ENCODE measurements at places on chromosomes 4 and X.

- no peak for DNase-seq
These were observed 28.9 kb downstream of the TENM3 start for GRCh38 chr4:182272151-182272550.

- DNase-seq = no peak
These were observed 16.9 kb downstream of the CPLX1 start for GRCh38 chr4:808860-809570.

GRCh38 chr4:176323511-176324160 lies 3.9 kb downstream of the SPCS3 start:
- no peak for DNase-seq

- DNase-seq = no peak
These were observed 102.8 kb downstream of the GLUD2 start for GRCh38 chrX:121150217-121150616.

DNA sequence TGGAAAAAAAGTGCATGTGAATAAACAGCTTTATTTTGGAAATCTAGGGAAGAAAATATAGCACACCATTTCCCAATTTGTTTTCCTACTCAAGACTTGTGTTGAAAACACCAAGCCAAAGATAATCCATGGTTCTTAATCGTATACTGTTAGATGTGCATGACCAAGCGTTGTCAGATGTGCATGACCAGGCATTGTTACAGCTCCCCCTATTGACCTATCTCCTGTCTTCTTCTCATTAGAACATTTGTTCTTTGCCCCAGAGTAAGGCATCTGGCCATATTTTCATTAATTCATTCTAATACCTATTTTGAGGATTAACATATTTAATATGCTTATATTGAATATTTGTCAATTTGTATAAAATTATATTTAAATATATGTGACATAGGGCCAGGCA lies 14.4 kb upstream of the VCX start:
- no peak for DNase-seq

DNA sequence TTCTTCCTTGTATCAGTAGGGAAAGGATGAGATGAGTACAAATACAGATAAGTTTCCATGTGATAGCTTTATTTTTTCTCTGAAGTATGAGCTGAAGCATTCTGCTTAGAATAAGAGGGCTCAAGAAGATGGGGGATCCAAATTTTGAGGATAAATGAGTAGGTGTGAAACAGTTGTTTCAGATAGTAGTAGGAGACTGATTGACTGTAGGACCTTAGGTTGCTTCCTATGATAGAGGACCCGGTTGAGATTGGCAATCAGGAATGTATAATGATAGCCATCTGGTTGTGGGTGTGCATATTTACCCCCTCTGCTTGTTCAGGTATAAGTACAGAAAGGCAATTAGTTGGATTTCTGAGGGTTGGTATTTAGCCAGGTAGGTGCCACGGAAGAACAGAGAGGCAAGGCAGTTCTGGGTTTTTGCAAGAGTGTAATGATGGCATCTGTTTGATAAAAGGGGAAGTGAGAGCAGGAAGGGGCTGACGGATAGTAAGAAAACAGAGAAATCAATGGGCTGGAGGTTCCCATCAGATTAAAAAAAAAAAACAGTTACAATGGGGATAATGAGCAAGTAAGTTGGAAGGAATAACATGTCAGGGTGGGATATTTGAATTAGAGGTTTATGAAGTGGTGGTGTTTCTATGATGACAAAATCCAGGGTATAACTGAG lies 13.7 kb downstream of the OCRL start:
- no peak for DNase-seq

- DNase-seq = no peak
These were observed 5.2 kb downstream of the PKD2 start for GRCh38 chr4:88012647-88013046.

DNA sequence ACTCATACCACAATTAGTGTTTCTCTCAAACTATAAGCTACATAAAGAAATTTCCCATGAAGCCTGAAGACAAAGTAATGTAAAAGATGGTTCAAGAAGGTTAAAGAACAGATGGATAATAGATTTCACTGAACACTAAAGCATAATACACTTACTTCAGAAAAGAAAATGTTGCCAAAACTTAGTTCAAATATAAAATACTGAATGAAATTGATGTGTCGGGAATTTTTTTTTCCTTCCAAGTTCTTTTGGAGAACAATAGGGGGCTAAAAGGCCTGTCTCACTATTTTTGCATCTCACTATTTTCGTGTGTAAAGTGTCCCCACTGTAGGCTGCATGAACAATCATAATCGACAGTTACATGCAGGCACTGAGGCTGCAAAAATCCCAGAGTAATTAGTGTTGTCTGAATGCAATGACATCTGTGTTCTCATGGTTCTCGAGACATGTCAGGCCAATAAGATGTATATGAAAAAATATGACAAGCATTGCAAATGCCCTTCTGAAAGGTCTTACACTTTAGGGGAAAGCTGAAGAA lies 11.9 kb upstream of the MAB21L2 start:
- DNase-seq = no peak

GRCh38 chr4:78446619-78447018 lies 105.0 kb upstream of the ANXA3 start:
- DNase-seq = no peak

DNA sequence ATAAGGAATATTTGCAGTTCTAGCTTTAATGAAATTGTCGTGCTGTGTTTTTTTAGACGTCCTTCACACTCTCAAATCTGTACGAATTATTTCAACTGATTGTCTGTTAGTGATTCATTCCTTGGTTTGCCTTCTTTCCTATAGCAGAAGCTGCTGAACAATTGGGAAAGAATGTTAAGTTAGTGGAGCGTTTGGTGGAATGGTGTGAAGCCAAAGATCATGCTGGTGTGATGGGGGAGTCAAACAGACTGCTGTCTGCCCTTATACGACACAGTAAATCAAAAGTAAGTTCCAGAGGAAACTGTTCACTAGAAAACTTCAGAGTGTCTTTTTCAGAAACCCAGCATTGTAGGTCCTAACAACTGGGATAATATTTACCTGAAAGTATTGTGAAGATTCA lies 159.9 kb downstream of the RAP1GDS1 start:
- no peak for DNase-seq

GRCh38 chr4:74268643-74269042 lies 39.6 kb upstream of the EPGN start:
- DNase-seq = no peak

- no peak for DNase-seq
These were observed 689 bp downstream of the METAP1 start for GRCh38 chr4:98996056-98996764.

- DNase-seq = no peak
These were observed 7.8 kb downstream of the YTHDC1 start for GRCh38 chr4:68342134-68342533.

DNA sequence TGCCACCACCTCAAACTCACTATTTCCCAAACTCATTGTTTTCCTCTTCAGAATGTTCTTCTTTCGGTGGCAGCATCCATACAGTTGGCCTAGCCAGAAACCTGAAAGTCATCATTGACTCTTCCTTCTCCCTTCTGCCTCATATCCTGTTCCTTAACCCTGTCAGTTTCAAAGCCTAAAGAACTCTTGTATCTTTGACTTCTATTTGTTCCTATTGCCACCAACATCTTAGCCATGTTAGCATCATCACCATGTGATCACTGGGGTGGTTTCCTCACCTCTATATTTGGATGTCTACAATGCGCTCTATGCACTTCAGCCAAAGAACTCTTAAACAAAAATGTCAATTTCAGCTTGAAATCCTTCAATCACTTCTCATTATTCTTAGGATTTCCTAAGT lies 29.0 kb downstream of the DDX60L start:
- DNase-seq = no peak

GRCh38 chrX:39823854-39824253 lies 273.9 kb downstream of the BCOR start:
- no peak for DNase-seq

- DNase-seq = no peak
These were observed 9.5 kb downstream of the CTPS2 start for GRCh38 chrX:16702700-16703599.

GRCh38 chr4:129863206-129863605 lies 767.3 kb downstream of the C4orf33 start:
- no peak for DNase-seq

- no peak for DNase-seq
These were observed 151.0 kb downstream of the NHS start for GRCh38 chrX:17525762-17526555.

DNA sequence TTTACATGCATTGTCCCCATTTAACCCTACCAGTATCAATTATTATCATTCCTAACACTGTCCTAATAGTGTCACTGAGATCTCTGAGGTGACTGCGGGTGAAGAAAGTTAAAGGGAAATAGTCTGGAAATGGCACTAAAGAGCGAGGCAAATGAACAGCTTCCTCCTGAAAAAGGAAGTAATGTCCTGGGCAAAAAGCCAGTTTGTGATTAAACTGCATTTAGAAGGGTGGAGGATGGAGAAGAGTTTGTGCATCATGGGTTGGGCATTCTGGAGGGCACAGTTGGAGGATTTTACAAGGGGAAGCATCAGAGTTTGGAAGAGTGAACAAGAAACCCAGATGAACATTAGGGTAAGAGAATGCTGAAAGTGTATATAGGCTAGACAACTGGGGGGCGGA lies 60.5 kb upstream of the SLC25A4 start:
- DNase-seq = no peak

- no peak for DNase-seq
These were observed 98.5 kb upstream of the INPP4B start for GRCh38 chr4:142944565-142944964.

DNA sequence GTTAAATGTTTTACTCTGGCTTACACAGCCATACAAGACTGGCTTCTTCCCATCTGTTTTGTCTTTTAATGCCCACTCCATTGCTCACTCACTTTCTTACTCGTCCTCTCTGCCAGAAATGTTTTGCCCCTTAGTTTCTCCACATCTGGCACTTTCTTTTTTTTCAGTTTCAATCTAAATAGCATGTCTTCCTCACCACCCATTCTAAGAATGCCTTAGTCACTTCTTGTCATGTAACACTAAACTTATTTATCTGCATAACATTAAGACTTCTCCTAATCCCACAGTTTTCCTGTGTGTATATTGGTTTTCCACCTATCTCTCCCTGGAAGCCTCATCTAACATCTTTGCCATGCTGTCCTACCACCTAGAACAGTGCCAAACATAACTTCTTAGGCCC lies 119.3 kb downstream of the ADAMTS3 start:
- DNase-seq = no peak

GRCh38 chrX:129823115-129823514 lies 20.6 kb downstream of the ZDHHC9 start:
- no peak for DNase-seq

DNA sequence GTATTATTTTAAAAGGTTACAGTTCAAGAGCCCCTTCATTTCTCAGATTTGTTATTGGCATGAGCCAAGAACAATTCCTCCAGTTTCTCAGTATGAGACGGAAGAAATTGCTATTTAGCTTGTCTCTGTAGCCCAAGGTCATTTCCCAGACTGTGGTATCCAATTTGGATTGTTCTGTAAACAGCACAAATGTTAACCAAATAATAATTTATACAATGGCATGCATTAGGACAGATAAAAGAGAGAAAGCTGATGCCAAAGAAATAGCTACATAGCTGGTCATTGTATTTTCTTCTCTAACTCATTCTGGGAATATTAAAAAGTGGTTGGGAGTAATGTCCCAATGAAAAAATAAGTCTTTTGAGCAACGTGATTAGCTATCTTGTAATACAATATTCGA lies 134.6 kb upstream of the NPY2R start:
- no peak for DNase-seq

- no peak for DNase-seq
These were observed 33.1 kb upstream of the CDKN2AIP start for GRCh38 chr4:183411291-183411861.

DNA sequence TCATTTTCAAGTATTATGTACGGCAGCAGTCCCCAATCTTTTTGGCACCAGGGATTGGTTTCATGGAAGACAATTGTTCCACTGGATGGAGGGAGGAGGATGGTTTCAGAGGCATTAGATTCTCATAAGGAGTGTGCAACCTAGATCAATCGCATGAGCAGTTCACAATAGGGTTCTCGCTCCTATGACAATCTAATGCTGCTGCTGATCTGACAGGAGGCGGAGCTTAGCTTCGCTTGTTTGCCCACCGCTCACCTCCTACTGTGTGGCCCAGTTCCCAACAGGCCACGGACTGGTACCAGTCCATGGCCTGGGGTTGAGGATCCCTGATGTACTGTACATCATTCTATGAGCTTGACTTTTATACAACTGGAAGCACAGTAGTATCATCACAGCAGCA lies 48.4 kb downstream of the SMIM20 start:
- DNase-seq = no peak

DNA sequence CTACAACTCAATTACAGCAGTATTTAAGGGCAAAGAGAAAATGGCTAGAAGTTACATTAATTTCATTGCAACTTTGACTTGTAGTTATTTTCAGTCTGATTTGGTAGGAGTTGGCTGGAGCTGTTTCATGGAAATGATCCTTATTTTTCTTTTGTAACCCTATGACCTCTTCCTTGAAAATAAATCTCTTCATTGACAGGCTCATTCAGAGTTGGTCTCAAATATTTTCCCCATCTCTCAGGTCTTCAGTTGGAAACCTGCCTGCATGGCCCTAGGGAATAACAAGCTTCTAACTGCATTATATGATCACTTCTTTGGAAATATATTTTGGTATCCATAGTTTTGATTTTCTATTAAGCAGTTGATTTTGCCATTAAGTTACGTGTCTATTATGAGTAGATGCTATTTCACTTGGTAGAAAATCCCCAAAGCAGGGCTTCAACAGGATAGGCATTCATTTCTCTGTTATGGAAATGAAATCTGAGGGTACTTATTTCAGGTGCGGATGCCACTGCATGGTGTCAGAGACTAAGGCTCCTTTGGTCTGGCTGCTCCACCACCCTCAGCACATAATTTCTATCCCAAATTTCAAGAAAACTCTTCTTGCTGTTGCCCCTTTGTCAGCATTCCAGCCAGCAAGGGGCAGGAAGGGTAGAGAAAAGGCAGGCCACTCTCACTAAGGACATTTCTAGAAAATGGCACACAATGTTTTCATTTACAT lies 502.5 kb downstream of the SPRY1 start:
- no peak for DNase-seq

DNA sequence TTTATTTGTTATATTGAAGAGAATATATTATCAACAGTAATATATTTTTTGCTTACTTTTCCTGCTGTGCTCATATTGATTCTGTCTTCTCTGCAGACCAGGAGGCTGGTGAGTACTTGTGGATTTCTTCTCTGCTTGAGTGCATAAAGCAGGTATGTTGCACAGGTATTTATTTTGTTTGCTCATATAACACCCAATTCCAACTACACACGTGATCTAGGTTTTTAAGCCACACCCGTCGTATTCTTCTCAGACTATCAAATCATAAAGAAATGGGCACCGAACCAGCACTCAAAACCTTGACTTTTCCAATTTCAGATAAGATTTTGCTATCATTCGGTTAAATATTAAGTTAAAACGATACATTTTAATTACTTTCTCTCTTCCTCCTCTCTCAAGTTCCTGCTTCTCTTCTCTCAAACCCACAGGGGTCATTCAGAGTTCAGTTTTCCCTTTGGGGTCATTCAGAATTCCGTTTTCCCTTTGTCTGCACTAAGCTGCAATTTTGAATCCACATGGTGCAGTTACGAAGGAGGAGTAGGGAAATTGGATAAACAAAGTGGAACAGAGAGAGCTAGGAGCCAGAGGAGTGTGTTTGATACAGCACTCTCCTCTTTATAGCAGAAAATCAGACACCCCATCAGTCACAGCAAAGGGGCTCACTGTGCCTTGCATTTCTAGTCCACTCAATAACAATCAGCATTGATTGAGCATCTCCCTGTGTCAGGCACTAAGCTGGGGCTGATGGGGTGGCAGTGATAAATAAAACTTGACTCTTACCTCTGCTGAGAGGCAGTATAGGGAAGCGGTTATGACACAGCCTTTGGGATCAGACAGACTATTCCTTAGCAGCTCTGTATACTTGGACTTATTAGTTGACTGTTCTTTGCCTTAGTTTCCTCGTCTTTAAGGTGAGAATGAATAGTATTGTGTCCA lies at the start of gene ADH1C:
TSS of gene ADH1C (minus strand) at position 145 of the 936 bp plus-strand sequence. CDS start at position 74, 71 bp downstream.
- DNase-seq = no peak
